ENCODE measurements at places on chromosomes 6 and 20.

GRCh38 chr20:57465486-57465885 is 59.5 kb downstream of the CTCFL start:
- no peak for DNase-seq

DNA sequence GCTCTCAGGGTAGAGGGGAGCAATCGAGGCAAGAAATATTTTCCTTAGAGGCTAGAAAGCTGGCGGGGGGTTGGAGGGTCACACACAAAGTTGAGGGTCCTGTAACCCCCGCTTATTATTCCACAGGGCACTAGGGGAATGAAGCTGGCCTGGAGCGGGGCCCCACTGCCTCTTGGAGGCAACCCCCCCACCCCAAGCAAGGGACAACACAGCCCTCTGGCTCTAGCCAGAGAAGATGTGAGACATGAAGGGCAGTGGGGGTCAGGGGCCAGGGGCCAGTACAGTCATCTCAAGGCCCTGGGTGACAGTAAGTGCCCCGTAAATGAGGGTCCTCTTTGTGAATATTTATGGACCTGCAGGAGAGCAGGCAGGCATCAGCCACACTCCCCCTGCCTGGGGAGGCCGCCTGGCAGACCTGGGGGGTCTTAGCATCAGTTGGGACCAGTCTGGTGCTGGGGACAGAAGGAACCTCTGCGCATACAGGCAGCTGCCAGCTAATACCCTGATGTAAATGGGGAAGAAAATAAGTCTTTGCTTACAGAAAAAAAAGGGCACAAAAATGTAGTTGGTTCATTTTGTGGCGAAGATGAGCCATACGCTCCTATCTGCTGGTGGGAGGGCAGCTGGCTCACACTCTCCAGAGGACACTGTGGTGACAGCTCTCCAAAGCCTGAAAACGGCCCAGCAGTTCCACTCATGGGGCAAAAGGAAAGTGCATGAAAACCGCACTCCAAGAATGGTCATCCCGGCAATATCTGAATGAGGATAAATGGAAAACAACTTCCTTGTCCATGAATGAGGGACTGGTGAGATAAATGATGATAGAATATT is 21.9 kb downstream of the SPATA2 start:
- DNase-seq: no peak

GRCh38 chr20:21516861-21517565 is 3.1 kb upstream of the NKX2-2 start:
- DNase-seq: no peak

- no peak for DNase-seq
These were observed 98.8 kb downstream of the DTD1 start for GRCh38 chr20:18686696-18687095.

GRCh38 chr6:106413722-106414121 is 53.2 kb downstream of the CRYBG1 start:
- no peak for DNase-seq

- DNase-seq: peak; percentile 16
These were observed 530 bp downstream of the TDP2 start for GRCh38 chr6:24666097-24666640.

Measured in stimulated activated CD8-positive, alpha-beta memory T cell treated with anti-CD3 and anti-CD28 coated beads, Interleukin-2, amount 100 ng/mL, for 1 hour (primary cell).